ENCODE measurements at places on chromosomes 3 and 15.

DNA sequence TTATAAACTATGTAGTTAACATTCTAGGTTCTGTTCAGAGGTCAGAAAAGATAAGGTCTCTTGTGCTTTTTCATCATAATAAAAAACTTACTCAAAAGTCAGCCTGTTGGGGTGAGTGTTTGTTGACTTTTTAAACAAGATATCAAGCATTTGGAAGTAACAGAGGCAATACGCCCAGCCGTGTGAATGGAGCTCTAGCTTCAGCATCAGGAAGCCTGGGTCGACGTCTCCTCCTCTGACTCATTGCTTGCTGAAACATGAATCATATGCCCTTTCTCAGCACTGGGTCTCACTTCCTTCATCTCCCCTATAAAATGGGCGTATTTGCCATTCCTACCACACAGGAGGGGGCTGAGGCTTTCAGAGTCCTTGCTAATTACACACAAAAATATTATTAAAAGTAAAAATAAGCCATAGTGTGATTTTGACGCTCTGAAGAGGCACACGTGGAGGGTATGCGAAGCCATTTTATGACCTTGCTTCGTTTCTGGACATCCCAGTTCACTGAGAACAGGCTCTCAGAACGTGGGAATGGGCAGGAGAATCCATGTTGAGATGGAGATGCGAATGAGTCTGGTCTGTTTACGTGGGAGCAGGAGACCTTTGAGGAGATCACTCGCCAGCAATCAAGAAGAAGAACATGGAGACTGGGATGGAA, 220.8 kb upstream of the TPRG1 start:
- DNase-seq = no peak

DNA sequence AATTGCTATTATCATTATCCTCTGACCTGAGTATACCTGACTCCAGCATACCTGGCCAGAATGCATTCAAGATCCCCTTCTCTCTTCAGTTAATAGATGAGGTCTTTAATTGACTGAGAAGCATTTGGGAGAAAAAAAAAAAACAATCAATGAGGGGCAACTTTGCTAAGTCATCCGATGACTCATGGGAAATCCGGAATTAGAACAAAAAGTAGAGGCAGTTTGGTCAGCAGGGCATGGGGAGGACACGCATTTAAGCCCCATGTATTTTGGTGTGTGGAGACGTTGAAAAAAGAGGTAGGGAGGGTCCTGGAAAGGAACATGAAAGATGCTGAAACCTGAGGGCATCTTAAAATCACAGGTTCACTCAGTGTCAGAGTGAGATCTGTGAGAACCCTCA, 256.2 kb downstream of the RORA start:
- no peak for DNase-seq

DNA sequence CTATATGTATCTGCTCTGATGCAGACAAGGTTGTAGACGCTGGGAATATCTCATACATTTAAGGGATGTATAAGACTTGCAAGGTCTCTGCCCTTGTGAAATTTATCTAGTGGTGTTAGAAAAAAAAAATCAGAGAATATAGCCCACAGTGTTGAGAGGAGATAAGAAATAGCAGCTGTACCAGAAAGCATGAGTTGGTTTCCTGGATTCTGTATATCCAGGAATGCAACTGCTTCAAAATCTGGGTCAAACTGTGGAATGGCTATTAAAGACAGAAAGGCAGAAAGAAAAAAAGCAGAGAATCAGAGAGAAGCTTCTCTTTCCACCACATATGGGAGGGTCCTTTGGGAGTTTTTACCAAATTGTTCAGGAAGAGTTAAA, 1.5 kb upstream of the TMEM212 start:
- no peak for DNase-seq

DNA sequence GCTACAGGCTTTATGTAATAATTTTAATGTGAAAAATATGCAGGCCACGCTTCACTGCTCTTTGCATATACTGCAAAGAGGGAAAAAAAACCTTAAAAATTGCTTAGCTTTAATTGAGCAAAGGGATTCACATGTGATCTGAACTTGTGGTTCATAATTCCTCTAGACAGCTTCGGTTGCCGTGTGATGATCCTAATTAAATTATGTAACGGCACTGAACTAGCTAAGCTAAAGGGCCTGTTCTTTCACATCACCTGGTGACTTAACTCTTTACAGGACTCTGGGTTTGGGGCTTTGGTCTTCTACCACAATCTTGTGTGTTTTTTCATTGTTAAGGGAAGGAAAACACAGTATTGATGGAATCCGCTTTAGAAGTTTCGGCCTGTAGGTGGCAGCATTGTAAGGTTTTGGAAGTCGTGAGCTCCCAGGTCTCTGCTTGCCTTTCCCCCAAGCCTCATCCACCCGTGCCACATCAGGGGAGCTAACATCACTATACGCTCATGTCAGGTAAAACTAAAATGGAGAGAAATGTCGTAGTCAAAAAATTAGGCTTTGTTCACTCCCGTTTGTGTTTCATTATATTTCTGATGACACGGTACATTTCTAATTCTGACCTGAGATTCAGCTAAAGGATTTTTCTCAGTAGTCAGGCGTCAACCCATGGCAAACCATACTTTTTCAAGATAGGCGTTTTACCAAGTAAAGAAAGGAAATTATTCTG, 205.6 kb upstream of the DPH6 start:
- DNase-seq = peak; percentile 77

DNA sequence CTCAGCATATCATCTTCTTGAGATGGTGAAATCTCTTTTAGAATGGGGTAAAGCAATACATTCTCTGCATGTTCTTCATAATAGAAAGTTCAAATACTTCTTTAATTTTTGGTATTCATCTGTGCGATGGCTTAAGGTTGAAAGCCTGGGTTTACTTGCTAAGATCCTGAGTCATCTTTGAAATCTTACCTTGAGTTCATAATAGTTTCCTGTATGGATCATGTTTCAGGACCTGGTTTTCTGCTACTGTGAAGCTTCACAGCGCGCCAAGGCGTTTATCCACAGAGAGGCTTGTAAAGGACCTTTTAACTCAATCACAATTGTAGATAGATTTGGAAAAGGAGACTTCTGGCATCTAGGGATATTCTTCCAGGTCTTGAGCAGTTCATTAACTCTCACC, 39.0 kb downstream of the MED12L start:
- no peak for DNase-seq

- no peak for DNase-seq
These were observed 24.1 kb downstream of the RHOA start for GRCh38 chr3:49387721-49388120.

- DNase-seq = no peak
These were observed 74.0 kb downstream of the MCF2L2 start for GRCh38 chr3:183354325-183354831.

DNA sequence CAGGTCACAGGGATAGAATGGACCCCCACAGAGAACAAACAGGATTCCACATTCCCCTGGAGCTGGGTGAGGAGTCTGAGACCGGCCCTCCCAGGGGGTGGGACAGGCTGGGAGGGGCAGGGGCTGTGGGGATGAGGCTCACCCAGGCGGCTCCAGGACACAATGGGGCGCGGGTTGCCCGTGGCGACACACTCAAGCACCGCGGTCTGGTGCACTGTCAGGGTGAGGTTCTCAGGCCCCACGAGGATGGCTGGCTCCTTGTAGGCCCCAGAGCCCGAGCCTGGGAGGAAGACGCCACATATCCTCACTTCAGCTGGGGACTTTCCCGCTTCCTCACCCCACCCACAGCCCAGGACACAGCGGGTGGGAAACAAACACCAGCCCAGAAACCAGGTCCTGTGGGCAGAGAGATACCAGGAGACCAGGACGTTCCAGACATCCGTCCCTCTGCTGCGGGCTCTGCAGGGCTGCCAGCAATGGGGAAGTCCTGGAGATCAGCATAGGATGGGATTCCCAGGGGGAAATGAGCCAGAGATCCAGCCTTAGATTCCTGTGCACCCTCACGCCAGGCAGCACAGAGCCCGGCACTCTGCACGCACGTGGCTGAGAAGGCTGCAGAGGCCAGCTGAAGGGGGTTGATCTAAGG, 30.2 kb downstream of the RNU5B-1 start:
- no peak for DNase-seq

GRCh38 chr3:25306066-25306465, 122.0 kb upstream of the RARB start:
- no peak for DNase-seq

GRCh38 chr3:33019981-33020380, 68.5 kb downstream of the CCR4 start:
- no peak for DNase-seq

DNA sequence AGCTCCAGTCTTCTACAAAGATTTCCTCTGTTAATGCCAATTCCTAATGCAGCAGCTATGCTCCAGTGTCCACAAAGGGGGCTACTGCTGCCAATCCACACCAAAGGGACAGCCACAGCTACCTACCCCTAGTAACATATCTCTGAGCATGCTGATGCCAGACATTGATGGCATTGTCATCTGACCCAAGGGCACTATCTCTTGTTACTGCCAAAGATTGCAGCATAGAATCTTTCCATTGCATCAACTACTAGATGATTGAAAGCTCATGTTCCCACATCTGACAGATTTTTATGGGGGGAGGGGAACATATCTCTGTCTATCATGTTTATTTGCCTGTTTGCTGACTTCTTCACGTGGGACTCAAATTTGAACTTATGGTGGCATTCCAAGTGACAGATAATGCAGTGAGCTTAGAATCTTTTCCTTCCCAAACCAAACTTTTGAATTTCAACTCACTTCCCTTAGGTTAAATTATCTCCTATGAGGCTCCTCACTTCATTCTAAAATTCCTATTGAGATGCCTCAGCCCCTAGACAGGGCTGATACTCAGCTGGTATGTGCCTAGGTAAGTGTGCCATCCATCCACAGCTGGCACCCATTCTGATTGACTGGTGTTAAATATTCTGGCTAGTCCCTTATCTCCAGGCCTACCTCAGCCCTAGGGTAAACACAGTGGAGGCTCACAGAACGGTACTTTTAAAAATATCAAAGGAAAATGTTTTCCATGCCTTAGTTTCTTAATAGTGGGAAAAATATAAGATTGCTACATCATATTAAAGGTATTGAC, 100.3 kb downstream of the STRIT1 start:
- DNase-seq = no peak

GRCh38 chr3:177754508-177754921, 557.2 kb upstream of the TBL1XR1 start:
- DNase-seq = no peak

DNA sequence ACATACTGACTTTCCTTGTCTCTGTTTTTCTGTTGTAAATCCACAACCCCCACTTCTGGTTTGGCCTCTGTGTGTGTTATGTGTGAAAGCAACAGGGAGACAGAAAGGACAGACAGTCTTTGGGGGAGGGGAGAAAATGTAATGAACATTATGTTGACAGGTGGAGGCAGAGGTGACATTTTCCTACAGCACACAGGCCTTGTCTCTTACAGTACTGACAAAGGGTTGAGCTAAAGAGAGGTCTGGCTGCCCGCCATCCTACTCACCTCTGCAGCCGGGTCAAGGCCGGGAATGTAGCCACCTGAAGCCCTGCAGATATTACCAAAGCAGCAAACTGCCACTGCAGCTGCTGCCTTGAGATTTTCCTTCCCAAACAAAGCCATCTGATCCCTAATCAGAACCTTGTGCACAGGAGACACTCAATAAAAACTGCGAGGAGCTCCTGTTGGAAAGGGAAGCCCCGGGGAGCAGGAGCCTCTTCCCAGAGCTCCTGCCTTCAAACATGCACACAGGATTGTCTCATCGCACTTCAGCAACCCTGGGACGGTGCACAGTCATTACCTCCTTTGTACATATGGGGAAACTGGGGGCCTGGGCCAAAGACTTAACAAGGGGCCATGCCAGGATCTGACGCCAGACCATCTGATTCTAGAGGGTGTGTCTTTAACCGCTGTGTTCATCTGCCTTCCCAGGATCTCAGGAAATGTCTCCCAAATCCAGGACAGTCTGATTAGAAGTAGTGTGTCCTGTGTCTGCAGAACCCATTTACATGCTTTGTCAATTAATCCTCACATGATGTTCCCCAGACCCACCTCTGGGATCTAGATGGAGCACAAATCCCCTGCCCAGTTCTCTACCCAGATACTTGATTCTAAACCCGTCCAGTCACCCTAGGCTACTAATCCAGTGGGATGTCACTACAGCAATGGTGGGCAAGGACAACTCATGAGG, 14.2 kb downstream of the MYO5C start:
- DNase-seq = no peak

DNA sequence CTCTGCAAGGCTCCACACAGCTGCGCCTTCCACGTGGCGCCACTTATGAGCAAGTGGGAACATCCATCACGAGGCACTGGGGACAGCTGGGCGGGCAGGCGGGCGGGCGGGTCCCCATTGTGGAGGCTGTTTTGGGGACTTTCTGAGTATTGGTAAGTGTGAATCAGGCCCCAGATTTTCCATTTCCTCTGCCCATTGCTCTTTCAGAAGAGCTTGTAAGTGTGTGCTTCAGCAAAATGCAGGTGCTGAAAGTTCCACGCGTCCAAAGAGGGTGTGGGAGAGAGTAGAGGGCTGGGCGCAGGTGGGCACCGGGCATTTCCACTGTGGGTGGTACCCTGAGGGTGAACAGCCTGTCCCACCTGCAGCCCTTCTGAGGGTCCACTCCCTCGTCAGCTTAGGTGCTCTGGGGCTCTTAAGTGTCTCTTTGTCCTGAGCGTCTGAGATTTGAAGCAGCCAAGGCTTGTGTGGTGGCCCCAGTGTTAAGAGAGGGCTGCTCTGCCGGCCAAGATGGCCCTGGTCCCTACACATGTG, 177.1 kb downstream of the RPLP1 start:
- DNase-seq = no peak

GRCh38 chr3:62500556-62501288, 127.4 kb upstream of the FEZF2 start:
- DNase-seq = no peak

DNA sequence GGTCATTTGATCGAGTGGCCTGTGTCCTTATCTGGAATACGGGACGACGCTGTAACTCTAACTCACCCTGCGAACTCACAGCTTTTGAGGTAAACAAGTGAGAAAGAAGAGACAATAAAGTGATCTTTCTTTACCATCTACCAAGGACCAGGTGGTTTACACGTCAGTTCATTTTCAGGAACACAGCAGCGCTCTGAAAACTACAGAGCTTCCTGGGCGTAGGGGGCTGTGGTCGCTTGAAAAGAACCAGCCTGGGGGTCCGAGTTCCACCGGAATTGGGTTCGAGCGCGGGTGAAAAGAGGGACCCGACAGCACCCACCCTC, 357 bp downstream of the KIAA1143 start:
- no peak for DNase-seq

Data from hindlimb muscle (tissue), 1 donor.